ENCODE measurements at places on chromosomes 16 and 17.

GRCh38 chr17:72004611-72005331 lies 116.0 kb upstream of the SOX9 start:
- DNase-seq: no peak

DNA sequence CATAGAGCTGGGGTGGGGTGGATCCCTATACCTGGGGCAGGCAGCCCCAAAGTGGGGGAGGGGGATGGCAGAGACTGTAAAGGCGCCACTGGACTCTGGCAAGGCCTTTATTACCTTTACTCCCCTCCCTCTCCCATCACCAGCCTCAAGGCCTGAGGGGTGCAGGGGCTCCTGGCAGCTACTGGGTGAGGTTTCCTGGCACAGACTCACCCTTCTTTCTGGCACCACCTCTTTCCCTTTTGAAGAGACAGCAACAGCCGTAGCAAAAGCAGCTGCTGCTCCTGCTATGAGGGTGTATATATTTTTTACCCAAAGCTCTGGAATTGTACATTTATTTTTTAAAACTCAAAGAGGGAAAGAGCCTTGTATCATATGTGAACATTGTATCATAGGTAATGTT lies 17.6 kb downstream of the RAPGEFL1 start:
- no peak for DNase-seq

DNA sequence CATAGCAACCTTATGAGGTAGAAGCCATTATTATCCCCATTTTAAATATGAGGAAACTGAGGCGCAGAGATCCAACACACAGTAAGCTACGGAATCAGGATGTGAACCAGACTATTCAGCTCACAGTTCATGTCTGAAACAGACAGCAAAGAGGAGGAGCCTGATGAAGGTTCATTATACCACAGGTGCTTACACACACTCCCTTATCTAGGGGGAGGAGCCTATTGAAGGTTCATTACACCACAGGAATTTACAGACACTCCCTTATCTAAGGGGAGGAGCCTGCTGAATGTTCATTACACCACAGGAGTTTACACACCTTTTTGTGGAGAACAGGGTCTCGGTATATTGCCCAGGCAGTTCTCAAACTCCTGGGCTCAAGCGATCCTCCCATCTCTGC lies 21.9 kb downstream of the C16orf95 start:
- DNase-seq: peak; percentile 88

DNA sequence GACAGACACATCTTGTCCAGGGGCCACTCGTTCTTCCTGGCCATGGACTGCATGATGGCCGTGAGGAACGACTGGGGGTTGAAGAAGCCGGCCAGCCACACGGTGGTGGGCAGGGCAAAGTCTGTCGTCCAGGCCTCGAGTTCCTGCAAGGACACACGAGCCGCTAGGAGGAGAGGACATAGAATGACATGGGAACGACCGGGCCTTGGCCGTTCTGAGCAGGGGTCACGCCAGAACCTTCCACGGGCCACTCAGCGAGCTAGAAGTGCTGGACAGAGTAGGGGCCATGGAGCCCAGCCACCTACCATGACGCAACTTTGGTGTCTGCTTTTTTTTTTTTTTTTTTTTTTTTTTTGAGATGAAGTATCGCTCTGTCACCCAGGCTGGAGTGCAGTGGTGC lies 47.0 kb downstream of the PGS1 start:
- no peak for DNase-seq

DNA sequence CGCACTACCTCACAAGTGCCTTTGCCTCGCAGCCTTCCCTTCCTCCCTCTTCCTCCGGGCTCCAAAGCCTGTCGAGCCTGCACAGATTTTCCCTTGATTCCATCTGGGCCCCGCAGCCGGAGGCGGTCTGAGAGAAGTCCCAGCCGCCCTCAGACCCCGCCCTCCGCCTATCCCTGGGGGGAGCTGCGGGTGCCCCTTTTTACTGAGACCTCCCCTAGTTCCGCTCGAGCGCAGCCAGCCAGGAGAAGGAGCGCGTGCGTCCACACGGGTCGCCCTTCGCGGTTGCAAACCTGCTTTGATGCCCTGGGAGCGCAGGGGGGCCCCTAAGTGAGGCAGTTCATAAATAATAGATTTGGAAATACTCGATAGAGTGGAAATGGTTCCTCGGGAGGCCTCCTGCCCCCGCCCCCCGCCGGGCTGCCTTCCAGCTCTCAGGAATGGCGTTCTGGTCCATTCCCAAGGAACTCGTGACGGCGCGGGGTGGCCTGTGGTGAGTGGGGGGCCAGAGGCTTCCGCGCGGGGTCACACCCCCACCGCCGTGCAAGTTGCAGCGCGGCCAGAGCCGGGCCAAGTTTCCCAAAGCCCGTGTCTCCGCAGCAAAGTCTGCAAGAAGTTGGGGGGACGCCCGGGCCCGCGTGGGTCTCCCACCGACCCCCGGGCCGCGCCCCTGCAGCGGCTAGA lies 610 bp downstream of the C16orf74 start:
- peak; percentile 39 for DNase-seq

DNA sequence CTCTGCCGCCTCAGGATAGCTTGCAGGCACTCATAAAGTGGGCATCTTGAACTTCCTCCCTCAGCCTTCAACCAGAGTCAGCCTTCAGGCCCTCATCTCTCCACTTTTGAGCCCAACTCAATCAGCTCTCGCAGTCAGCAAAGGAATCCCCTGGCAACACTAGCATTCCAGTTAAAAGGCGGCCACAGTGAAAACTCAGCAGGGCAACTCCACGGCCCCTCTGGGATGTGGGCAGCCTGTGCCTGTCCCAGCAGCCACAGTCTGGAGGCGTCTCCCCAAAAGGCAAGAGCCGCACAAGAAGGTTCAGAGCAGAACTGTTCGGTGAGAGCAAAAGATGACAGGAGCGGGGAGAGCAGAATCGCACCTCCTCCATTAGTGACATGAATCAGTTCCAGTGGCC lies 9.0 kb downstream of the TMEM11 start:
- no peak for DNase-seq

DNA sequence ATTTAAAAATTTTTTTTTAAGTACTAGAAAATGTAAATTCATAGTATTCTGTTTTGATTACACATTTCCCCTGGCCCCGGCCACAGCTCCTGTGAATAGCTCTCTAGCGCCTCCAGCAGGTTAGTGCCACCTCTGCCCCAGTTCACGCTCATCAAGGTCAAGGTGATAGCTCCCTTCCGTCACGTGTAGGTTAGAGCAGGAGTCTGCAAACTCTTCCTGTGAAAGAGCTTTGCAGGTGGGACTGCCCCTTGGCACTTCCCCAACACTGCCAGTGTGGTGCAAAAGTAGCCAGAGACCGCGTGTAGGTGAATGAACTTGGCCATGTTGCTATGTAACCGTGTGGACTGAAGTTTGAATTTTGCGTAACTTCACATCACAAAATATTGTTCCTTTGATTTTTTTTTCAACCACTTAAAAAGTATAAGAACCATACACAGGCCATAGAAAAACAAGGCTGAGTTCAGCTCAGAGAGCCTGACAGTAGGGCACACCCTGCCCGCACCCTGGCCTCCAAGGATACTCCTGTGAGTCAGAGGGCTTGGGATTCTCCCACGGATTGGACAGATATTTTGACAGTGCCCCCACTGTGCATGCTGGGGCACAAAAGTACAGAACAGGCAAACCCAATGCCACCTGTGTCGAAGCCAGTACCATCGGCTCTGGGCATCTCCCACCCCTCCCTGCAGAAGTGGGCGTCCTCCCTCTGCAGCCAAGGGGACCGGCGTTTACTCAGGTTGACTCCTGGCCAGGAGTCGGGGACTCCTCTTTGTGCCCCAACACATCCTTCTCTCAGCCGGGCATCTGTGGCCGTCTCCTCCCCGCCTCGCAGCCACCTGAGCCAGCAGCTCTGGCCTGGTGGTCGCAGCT lies 92.0 kb upstream of the CHMP6 start:
- peak; percentile 86 for DNase-seq

- DNase-seq: no peak
Observed at GRCh38 chr17:76682296-76682695, 28.5 kb downstream of the MXRA7 start.

- no peak for DNase-seq
Observed at GRCh38 chr16:77805398-77805797, 17.0 kb downstream of the VAT1L start.

DNA sequence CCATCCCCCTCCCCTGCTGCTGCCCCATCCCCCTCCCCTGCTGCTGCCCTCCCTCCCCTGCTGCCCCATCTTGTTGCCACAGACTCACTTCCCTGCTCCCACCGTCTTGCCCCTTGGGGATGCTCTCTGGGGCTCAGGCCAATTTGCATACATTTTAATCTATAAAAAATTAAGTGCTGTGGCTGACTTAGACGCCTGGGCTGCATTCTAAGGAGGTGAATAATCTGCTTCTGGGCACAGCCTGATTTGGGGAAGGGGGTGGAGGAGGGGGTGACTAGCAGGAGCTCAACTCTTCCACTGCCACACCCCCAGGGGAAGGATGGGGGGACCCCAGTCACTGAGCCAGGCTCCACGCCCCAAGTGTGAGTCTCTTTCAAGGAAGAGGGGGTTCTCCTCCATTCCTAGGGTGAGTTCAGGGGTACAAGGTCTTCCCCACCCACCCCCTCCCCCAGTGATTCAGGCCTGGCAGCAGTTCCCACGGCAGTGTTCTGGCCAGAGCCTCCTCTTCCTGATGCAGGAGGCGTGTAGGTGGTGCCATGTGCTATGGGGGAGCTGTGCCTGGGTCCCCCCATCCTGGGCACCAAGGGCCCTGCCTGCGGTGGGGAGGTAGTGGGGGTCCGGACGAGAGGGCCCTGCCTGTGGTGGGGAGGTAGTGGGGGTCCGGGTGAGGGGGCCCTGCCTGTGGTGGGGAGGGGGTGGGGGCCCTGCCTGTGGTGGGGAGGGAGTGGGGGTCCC lies 5.0 kb downstream of the DPH1 start:
- DNase-seq: no peak

DNA sequence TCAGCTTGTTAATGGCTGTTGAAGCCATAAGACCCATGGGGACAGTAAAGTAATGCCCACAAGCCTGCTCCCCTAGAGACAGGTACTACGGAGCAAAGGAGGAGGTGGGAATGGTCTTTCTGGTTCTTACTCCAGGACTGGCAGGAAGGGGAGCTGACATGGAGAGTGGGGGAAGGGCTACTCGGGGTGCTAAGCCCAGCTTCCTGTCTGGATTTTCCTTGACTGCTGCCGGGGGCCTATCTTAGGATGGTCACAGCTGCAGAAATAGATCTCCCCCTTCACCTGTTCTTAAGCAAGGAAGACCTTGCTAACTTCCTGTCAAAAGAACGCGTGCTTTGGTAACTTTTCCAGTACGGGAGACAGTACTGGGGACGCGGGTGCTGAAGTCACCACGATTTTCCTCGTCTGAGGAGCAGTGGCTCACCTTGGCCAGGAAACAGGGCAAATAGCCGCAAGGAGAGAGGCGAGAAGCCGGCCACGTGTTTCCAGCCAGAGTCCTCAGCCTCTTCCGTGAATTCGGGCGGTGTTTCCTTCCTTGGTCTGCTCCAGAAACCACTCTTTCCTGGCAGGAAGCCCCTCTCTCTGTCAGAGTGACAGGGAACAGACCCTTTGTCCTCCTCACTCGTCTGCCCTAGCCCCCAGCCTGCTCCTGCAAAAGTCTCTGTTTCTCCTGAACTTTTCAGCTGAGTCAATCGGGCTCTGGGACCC lies 656 bp upstream of the PRR29 start:
- DNase-seq: no peak

GRCh38 chr16:473046-474043 lies 47.9 kb downstream of the RAB11FIP3 start:
- DNase-seq: peak; percentile 43

- DNase-seq: peak; percentile 92
Observed at GRCh38 chr17:38702166-38702915, 2.7 kb upstream of the MLLT6 start.

DNA sequence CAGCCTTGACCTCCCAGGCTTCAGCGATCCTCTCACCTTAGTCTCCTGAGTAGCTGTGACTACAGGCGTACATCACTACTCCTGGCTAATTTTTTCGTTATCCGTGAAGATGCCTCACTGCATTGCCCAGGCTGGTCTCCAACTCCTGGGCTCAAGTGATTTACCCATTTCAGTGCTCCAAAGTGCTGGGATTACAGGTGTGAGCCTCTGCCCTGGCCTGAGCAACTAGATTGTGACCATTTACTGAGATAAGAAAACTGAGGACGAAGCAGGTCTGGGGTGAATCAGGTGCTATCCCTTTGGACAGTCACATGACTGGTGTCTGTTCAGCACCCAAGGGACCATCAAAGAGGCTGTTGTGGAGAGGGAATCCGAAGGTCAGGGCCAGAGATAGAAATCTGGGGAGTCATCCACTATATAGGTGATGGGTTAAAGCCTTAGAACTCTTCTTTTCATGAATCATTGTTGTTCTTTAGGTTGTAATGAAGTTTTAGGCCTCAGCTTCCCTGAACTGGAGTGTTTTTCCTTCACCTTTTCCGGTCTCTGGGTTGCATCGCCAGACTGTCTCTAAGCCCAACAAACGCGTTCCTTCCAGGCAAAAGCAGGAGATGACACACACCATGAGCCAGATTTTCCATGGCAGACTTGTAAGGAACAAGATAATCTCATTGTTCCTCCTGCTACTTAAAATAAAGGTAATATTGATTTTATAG lies 62.5 kb downstream of the FTO start:
- no peak for DNase-seq

GRCh38 chr16:48507886-48508285 lies 102.1 kb downstream of the N4BP1 start:
- no peak for DNase-seq

DNA sequence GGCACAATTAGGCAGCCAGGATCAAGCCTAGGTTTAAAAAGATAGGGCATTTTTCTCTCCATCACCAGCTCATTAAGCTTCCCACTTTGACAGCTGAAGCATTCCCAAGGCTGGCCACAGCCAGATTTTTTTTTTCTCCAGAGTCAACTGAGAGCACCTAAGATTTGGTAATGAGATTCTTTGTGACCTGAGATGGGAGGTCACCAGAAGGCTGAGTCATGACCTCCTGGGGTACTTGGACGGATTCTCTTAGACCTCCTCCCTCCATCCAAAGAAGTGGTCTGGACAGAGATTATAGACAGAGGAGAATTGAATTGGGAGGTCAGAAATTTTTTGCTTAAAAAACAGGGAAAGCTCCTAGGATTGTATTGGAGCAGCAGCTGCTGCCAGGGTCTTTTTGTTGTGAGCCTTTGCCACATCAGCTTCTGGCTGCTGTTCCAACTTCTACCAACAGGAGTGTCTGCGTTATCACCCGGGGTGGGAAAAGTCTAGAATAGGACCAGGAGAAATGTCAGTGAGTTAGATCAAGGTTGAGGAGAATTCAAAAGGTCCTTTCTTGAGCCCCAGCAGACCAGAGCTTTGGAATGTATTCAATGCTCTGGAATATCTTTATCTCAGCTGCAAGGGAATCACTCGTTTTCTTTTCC lies 221.2 kb upstream of the N4BP1 start:
- DNase-seq: peak; percentile 22
